ENCODE measurements at places on chromosomes 5 and 9. TPM values are rescaled to one million over a fixed set of nuclear protein-coding genes. Genes with fewer than 3 reads are reported as not detected.

Gene SECISBP2
- 27.9 TPM for total RNA-seq

Gene MYORG
- 1.2 TPM for total RNA-seq

Gene PCA3
- total RNA-seq, result not detected

Gene PCDHGA7
- 8.4 TPM for total RNA-seq

Gene KLHL3
- 1.2 TPM for total RNA-seq

Gene SOHLH1
- not detected for total RNA-seq

Gene GAPT
- not detected for total RNA-seq

Gene ZNF354C
- total RNA-seq, result 7.9 TPM

Gene AK8
- 1.6 TPM for total RNA-seq

Gene PSAT1
- 35.9 TPM for total RNA-seq

Gene SLC4A9
- total RNA-seq, result not detected

Gene HAND1
- total RNA-seq, result 0.17 TPM

Gene POU5F2
- total RNA-seq, result 0.99 TPM

Gene LRRC14B
- not detected for total RNA-seq

Gene BTNL3
- total RNA-seq, result not detected

Gene OTULIN
- 28.4 TPM for total RNA-seq

Gene CERCAM
- total RNA-seq, result 179 TPM

Gene MSMP
- total RNA-seq, result 1.2 TPM

Gene SHOC1
- total RNA-seq, result under 0.01 TPM

Gene FOXI1
- not detected for total RNA-seq

Gene DPYSL3
- total RNA-seq, result 185 TPM

Gene PAX5
- total RNA-seq, result not detected

Gene TMEM215
- total RNA-seq, result not detected

Gene C6
- total RNA-seq, result not detected

Gene MCC
- total RNA-seq, result 33.5 TPM

Gene ENTPD2
- not detected for total RNA-seq

Gene AGXT2
- total RNA-seq, result 0.17 TPM

Gene TCERG1
- total RNA-seq, result 25.6 TPM

Gene SSNA1
- 92.1 TPM for total RNA-seq

Gene P4HA2
- total RNA-seq, result 225 TPM

Gene DBH
- not detected for total RNA-seq

Gene ZNF879
- 4.9 TPM for total RNA-seq

Gene GARIN3
- not detected for total RNA-seq

Gene FOXD1
- 7.6 TPM for total RNA-seq

Gene GCNT1
- 33.5 TPM for total RNA-seq

Gene CARD9
- total RNA-seq, result 1.3 TPM

Gene SLC2A8
- total RNA-seq, result 15.7 TPM

Gene PDE6A
- not detected for total RNA-seq

Gene DDX4
- total RNA-seq, result not detected
